ENCODE measurements at places on chromosomes 12 and 14.

DNA sequence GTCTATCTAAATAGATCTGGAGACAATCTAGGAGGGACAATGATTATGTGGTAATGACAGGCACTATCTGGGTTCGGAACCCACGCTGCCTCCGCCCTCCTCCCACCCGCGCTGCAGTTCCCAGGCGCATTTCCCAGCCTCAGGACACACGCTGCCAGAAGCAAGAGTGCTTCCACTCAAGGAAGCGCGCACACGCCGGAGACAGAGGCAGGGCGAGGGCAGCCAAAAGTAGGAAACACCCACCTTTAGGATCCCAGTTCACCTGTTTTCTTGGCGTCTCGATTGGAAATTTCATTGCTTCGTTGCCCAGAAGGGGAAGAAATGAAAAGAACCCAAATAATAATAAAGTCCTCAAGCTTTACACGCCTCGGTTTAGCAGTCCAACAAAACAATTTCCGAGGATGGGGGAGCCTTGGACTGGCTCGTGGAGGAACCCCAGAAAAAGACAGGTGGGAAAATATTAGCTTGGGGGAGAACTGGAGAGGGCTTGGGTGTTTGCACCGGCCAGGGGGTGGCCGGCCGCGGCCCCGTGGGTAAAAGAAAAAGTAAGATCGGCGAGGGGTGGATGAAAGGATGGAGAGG, 474 bp downstream of the KCNK10 start:
- DNase-seq = no peak

DNA sequence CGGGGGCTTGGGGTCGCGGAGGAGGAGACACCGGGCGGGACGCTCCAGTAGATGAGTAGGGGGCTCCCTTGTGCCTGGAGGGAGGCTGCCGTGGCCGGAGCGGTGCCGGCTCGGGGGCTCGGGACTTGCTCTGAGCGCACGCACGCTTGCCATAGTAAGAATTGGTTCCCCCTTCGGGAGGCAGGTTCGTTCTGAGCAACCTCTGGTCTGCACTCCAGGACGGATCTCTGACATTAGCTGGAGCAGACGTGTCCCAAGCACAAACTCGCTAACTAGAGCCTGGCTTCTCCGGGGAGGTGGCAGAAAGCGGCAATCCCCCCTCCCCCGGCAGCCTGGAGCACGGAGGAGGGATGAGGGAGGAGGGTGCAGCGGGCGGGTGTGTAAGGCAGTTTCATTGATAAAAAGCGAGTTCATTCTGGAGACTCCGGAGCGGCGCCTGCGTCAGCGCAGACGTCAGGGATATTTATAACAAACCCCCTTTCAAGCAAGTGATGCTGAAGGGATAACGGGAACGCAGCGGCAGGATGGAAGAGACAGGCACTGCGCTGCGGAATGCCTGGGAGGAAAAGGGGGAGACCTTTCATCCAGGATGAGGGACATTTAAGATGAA, 630 bp downstream of the FOS start:
- no peak for DNase-seq

- no peak for DNase-seq
Observed at GRCh38 chr12:115190010-115190770, 506.2 kb upstream of the TBX3 start.

- DNase-seq = no peak
Observed at GRCh38 chr14:67429510-67430205, 17.7 kb upstream of the PLEK2 start.

GRCh38 chr12:80551897-80552296, 107.9 kb downstream of the PTPRQ start:
- DNase-seq = no peak

DNA sequence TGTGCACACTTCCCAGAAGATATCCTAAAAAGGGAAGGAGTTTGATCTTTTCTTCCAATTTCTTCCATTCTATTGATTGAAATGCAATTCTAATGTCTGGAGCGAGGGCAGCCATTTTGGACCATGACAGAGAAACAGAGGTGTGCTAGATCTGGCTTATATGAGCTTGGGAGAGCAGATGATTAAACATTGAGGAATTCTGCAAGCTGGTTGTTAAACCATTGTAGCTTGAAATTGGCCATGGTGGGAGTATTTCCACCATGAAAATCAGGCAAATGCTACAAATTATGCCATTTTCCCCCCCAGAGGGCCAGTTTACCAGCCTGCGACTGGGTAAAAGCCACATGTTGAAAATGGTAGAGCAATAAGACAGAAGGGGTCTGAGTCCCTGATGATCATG, 155.0 kb downstream of the PAWR start:
- DNase-seq = no peak

- DNase-seq = no peak
Observed at GRCh38 chr12:53078425-53079225, 565 bp downstream of the SPRYD3 start.

GRCh38 chr12:473863-474577, 14.3 kb downstream of the B4GALNT3 start:
- DNase-seq = no peak

DNA sequence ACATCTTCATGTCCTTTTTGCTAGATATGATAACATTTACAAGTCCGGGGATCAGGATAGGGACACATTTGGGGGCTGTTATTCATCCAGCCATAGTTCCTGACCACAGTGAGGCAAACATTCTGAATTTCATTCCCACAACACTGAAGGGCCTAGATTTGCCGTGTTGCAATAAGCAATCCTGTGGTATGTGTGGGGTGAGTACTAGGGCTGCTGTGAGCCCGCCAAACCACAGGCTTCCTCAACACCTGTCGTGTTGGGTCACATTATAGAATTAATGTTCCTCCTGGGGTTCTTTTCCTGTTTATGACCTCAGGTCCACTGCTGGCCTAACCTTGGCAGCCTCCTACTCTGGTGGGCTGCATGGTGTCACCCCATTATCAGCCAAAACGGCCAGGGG, 119.2 kb downstream of the TBC1D30 start:
- DNase-seq = no peak

DNA sequence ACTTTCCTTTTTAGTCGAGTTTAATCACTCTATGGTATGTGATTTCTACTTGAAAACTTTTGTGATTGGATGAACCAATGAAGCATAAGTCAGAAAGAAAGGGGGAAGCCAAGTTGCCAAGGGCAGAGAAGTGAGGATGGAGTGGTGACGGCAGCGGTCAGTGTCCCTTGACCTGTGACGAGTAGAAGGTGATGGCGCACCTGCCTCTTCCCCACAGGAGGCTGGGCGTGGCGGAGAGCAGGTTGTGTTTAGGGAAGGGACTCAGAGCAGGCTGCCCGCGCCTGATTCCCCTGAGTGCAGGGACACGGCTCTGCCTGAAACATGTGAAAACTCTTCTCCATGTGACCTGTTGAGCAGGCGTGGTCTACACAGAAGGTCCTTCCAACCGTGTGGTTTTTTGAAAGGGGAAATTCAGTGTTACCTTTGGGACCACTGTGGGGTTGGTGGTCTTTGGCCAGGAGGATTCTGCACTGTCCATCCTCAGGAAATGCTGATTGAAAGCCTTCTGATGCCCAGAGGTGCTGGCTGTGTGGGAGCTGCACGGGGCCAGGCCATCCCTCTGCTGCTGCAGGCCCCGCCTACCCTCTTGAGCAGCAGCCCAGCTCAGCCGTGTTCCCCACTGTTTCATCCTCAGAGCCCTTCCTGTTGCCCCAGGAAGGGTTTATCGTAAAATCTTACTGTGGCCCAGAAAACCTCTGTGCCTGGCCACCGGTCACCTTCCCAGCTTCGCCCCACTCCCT, 23.5 kb upstream of the AMN start:
- no peak for DNase-seq

DNA sequence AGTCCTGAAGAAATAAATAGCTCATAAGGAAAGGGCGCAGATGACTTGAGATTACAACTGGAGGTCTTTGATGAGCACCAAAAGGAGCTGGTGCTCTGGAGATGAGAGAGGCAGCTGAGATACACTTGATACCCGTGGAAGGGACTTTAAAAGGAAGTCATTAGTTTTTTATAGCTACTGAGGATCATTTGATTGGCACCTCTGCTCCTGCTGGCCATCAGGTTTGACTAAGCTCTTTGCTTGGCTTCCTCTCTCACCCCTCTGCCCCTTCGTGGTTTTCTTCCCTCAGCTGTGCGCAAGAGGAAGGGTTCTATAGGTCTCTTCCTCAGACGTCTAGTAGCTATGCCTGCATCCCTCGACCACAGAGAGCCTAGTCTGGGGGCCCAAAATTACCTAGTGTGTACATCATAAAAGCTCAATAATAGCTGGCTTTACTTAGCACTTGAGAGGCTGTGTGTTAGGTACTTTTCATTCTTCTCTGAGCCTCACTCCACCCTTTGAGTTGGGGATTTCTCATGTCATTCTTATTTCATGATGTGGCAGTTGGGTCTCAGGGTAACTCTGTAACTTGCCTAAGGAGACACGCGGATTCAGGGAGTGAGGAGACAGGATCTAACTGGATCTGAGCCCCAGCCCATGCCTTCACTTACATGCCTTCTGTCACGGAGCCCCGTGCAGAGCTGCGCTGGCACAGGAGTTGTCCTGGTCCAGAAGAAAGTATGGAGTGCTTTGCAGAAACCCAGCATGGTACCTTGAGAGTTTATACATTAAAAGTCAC, 68.4 kb upstream of the ASPG start:
- no peak for DNase-seq

GRCh38 chr14:47678993-47679392, 3.6 kb upstream of the MDGA2 start:
- DNase-seq = no peak

GRCh38 chr14:68232300-68233055, 412.9 kb downstream of the RAD51B start:
- DNase-seq = no peak

- DNase-seq = no peak
Observed at GRCh38 chr14:92497391-92497790, 16.2 kb upstream of the RIN3 start.

DNA sequence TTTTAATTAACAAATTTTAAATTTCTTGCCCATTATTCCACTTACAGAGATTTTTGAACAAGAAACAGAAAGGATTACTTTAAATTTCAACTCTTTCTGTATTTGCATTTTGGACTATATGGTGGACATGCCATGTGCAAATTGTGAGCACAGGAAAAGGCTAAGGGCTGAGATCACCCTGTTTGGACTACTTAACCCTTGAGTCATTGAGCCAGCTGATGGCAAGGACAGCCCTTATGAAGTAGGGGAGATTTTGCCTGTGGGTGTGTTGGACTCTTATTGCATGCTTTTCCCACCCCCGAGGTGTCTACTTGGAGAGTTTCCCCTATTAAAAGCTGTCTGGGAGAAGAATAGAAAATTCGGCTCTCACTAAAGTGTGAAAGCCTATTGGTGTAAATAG, 17.2 kb downstream of the DERA start:
- DNase-seq = no peak

DNA sequence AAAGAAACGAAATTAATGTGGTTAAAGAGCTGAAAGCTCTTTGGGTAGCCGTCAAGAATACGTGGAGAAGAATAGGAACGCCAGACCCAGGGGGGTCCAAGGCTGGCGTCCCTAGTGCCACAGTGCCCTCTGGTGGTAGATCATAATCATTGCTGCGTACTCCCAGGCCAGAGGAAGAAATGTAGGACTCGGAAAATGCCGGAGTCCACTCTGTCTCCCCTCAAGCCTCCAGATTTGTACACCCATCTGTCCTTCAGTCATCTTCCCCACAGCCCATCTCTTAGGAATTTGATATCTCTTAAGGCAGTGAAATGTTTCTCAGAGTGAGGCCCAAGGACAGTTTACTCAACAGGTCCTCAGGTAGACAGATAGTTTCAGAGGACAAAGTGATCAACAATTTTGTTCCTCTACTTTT, 25.4 kb upstream of the PLEKHG6 start:
- no peak for DNase-seq

- no peak for DNase-seq
Observed at GRCh38 chr14:54121466-54122027, 164.9 kb upstream of the BMP4 start.

- DNase-seq = no peak
Observed at GRCh38 chr14:104087981-104088850, 2.7 kb downstream of the ASPG start.

GRCh38 chr12:105084251-105085250, at the start of gene ALDH1L2:
Gene ALDH1L2 (minus strand): TSS chr12:105084458. CDS start chr12:105084436, 22 bp downstream.
- no peak for DNase-seq

DNA sequence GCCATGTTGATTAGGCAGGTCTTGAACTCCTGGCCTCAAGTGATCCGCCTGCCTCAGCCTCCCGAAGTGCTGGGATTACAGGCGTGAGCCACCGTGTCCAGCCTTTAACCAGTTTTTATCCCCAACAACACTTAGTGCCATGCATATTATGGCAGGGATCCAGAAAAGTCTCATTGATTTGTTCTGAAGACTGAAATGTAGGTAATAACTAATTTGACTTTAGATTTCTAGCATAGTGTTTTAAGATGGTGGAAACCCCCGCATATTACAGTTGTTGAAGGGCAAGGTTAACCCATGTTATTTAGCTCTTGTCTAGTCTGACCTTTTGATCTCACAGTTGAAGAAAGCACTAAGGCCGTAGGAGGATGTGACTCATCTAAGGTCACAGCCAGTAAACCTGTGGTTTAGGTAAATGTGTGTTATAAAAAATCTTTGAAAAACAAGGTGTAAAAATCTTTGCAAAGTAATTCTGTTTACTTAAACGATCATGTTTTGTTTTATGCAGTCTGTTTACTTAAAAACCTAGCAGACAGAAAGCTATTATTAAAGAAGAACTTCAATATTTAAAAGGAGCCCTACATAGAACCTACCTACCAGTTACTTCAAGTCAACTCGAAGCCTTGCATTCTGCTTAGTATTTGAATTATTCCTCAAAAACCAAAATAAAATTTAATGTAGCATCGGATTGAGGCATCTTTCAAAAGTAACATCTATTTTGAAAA, 24.8 kb downstream of the BICDL1 start:
- DNase-seq = no peak

GRCh38 chr12:65560286-65560685, 264.0 kb upstream of the HMGA2 start:
- no peak for DNase-seq

DNA sequence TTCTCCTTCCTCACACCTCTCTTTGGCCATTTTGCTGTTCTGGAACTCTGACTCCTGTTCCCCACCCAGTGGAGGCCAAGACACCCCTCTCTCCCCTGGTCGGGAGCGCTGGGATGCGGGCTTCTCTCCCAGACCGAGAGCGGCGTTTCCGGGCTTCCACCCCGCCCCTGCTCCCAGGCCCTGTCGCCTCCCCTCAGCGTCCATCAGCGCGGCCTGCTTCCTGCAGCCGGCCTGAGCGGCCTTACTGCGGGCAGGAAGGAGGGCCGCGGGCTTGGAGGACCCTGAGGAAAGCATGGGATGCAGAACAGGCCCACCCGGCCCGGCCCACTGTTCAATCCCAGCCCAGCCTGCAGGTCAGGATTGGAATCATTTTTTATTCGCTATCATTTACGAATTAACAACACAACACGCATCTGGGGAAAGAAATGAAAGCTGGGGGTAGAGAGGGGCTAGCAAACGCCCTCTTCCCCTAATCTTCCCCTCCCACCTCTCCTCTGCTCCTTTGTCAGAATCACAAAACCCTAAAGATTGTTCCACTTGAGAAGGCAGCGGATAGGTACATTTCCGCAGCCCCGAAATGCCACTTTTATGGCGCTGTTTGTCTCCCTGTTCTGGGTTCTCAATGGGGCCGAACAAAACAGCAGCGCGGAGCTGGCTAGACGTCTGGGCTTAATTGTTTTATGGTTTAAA, 3.8 kb upstream of the HOXC8 start:
- DNase-seq = no peak
